Central memory CD4-positive, alpha-beta T cell (primary cell): ENCODE measurements at places on chromosomes 12 and 14.

- no peak for DNase-seq
Observed at GRCh38 chr12:68246350-68246749, 7.1 kb downstream of the IL22 start.

DNA sequence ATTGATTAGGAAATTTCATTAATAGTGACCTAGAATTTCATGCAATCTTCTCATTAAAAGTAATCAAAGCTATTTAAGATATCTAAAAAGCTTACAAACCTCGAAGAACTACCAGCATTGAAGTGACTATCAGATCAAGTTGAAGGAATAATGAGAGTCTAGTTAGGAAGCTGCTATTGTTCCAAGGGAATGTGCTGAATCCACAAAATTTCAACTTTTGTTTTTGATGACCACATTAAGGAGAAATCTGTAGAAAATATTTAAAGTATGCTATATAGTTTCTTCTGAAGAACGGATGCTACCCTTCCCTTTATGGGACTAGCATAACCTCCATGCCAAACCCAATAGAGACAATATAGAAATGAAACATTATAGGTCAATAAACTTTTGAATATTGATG lies 2.5 kb upstream of the CTSG start:
- DNase-seq, result no peak

DNA sequence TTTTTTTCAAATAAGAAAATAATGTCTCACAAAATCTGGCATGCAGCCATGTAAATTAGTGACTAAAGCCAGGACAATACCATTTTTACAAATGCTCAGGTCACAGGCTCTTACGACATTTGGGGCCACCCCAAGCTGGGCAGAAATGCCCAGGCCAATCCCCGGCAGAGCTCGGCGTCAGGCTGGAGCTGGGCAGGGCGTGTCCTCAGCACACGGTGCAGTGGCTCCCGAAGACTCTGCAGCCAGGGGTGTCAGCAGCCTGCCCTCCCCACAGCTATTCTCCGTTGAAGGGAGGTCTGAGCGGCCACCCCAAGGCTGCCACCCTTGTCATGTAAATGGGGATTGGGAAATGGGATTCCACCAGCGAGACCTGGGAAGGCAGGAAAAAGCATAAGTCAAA lies 158.6 kb downstream of the DICER1 start:
- DNase-seq, result no peak

- no peak for DNase-seq
Observed at GRCh38 chr12:49294804-49295081, 204 bp upstream of the PRPH start.

- DNase-seq, result no peak
Observed at GRCh38 chr14:96167224-96168148, 37.2 kb upstream of the BDKRB2 start.

- DNase-seq, result no peak
Observed at GRCh38 chr12:41514907-41515306, 326.8 kb downstream of the PDZRN4 start.

DNA sequence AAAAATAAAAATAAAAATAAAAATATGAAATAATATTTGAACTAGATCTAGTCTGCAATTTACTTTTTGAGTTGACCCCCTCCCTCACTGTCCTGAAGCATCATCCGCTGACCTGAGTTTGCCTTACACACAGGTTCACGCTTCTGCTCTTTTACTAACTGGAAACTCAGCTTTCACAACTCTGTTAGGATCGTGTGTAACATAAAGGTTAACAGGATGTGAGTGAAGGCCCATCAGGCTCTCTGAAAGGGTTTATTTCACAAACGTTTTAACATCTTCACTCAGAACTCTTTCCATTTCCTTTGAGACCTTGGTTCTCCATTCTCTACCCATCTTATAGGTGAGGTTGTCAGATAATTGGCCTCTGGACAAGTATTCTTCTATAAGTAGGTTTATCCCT lies 191.4 kb downstream of the FOXN3 start:
- no peak for DNase-seq

DNA sequence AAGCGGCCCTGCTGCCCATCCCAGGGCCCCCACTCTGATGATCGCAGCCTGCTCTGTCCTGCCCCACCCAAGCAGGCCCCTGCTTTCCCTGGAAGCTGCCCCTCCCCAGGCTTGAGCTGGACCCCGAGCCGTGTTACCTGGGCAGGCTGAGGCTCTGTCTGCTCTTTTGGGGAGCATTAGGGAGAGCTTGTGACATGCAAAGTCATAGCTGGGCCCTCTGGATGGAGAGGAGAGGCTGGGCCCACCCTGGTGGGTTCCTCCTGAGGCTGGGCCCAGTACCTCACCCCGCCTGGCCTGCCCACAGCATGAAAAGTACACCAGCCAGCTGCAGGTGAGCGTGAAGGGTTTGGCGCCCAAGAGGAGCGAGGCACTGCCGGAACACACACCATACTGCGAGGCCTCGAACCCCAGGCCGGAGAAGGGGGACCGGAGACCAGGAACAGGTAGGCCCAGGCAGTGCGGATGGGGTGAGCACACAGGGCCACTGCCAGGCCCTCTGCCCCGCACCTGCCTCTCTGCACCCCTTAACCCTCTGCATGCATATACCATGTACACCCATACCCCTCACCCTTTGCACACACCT lies 15.0 kb downstream of the CEP170B start:
- DNase-seq, result no peak

DNA sequence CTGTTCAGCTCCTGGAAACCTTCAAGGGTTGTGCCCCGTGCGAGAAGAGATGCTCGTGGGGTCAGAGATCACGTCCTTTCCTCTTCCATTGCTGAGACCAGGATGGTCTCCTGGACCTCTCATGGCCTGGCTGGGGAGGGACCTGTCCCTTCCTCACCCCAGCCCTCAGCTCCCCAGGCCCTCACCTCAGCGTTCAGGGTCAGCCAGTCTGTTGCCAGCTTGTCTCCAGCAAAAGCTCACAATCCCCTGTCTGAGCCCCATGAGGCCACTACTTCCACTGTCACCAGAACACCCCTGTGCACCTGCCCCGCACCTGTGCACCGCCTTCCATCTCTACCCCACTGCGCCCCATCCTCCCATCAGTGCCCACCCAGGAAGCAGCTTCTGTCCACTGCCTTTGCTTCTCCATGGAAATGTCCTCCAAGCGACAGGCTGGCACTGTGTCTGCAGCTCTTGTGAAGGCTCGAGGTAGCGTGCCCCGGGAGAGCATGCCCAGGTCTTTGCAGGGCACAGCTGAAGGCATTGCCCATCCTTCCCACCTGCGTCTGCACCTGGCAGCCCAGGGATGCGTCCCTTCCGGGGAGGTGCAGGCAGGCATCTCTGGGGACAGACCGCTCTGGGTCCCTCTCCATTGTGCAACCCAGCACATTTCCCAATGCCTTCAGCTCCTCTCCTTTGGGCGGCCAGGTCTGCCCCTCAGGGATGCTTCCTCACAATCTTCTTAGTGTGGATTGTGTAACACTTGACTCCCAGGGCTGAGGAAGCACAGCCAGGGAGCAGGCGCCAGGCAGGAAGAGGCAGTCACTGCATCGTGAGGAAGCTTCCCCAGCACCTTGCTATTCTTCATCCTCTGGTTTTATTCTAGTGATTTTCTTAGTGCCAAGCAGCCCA lies 179.6 kb downstream of the ADGRD1 start:
- no peak for DNase-seq

DNA sequence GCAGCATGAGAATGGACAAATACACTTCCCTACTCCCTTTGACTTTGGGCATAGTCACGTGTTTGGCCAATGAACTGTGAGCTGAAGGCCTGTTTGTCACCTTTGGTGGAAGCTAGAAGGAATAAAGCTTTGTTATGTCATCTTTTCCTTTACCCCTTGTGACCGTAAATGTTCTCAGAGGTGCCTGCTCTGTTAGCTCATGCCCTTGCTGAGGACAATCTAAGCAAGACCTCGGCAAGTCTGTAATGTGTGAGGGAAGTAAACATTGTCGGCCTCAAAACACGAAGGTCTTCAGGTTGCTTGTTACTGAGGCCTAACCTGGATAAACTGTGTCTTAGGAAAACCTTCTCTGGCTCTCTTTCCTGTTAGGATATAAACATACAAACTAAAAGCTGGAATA lies 354.2 kb downstream of the TMEM132D start:
- no peak for DNase-seq

DNA sequence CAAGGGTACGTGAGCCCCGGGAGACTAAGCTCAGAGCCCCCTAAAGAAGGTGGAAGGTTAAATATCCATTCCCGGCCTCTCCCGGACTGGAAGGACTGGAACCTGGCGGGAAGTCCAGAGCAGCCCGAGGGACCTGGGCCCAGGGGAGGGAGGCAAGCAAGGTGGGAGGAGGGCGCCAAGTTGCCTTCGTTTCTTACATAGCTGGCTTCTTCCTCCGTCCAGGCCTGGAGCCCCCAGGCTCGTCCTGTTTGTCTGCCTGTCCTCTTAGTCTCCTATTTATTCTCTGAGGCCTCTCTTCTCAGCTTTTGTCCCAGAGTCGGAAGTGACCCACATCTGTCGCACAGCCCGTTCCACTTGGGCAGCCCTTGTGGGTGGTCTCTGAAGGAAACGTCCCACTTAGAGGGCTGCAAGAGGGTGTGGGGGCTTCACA lies 745 bp downstream of the PCK2 start:
- no peak for DNase-seq

GRCh38 chr12:51262758-51263177 lies 7.4 kb downstream of the SMAGP start:
- DNase-seq, result no peak

DNA sequence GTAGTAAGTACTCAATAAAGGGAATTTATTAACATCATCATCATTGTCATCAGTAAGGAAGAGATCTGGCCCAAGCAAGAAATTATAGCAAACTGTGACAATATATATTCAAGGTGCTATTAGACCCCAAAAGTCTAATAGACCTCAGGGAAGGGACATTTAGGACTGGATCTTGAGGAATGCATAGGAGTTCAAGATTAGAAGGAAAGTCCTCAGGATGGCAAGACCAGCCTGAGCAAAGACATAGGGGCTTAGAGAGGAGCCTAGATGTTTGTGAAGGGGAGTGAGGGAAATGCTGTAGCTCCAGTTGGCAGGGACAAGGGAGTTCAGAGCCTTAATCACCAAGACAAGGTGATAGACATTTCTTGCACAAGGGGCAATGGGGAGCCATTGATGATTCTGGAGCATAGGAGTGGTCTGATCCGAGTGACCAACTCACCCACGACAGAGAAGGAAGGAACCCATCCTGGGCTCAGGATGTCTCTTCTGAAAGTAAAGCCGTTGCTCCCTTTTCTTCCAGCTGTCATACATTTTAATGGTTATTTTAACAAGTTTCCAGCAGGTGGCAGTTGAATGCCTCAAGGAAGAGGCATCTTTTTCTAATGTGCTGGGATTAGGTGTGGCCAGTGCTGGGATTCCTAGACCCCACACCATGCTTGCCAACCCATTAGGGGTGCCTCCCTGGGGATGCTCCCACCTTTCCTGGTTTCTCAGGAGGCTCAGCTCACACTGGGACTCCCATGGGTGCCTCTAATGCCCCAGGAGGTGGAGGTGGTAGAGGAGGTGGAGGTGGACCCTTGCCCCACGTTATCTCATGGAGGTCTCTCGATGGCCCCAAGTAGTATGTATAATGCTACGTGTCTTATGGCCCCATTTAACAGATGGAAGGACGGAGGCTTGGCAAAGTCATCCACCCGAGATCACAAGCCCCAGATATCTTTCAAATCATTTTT lies 37.8 kb downstream of the PHETA1 start:
- no peak for DNase-seq

DNA sequence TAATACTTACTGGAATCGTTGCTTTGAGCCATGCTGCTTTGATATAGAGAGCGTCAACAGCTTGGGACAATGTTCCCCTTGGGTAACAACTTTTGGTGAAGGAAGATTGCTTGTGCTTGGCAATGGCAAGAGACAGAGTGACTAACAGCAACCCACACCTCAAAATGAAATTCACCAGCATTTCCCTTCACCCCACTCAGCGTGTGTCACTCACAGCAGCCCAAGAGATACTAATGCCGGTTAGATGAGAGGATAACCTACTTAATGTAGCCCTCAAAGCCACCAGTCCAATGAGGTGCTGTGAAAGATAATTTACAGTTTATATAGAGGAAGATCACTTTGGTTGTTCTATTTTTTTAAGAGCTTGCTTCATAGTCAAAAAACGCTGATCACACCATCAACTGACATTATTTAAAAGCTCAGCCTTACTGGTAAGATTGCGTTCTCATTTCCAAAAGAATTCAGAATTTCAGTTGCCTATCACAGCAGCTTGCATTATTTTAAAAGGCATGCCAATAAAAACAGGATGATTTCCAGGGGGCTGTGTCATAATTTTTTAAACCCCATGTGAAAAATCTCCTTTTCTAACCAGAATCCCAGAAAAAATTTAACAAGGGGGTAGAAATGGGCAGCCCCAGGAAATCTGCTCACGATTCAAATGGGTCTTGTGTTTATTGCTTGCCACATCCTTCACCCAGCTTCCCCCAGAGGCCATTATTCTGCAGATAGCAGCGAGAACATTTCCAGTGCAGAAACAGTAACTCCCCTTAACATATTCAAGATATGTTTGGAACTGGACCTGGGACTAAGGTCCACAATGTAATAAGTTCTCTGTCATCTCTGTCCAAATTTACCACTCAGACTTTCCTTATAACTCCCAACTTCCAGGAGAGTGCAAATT lies at the start of gene IL26:
IL26 (minus strand) TSS at position 235 of the 901 bp plus-strand sequence; CDS start at position 181, 54 bp downstream.
- no peak for DNase-seq

GRCh38 chr12:96047229-96048211 lies 12.1 kb upstream of the LTA4H start:
- DNase-seq, result peak; percentile 29
